ENCODE measurements at places on chromosomes 5 and 9. TPM values are rescaled to one million over a fixed set of nuclear protein-coding genes. Genes with fewer than 3 reads are reported as not detected.
A peak's percentile ranks its signal among the peaks of the same experiment; 100 is the strongest.

- no peak for DNase-seq
- peak overlapping the region; percentile 82 for H3K27ac ChIP-seq
- H3K27me3 ChIP-seq: no peaks in the 10 kb centered on the region
- H3K4me1 ChIP-seq: peaks cover 25% of the 10 kb centered on the region
Measured at GRCh38 chr5:139635191-139635590, 13.0 kb upstream of the CXXC5 start.

GRCh38 chr9:111501648-111502047, 17.5 kb upstream of the ECPAS start:
- no peak for DNase-seq
- no peak overlapping the region for H3K4me3 ChIP-seq
- no peaks in the 10 kb centered on the region for H3K27me3 ChIP-seq
- H3K27ac ChIP-seq: no peak overlapping the region

The ELAVL2 gene
- total RNA-seq: 0.21 TPM

The SH3RF2 gene
- 49.4 TPM for total RNA-seq

The SAXO1 gene
- 0.20 TPM for total RNA-seq
